ENCODE measurements at places on chromosomes 1 and 21.

GRCh38 chr1:117676615-117677130 is 70.8 kb downstream of the TENT5C start:
- no peak for DNase-seq

DNA sequence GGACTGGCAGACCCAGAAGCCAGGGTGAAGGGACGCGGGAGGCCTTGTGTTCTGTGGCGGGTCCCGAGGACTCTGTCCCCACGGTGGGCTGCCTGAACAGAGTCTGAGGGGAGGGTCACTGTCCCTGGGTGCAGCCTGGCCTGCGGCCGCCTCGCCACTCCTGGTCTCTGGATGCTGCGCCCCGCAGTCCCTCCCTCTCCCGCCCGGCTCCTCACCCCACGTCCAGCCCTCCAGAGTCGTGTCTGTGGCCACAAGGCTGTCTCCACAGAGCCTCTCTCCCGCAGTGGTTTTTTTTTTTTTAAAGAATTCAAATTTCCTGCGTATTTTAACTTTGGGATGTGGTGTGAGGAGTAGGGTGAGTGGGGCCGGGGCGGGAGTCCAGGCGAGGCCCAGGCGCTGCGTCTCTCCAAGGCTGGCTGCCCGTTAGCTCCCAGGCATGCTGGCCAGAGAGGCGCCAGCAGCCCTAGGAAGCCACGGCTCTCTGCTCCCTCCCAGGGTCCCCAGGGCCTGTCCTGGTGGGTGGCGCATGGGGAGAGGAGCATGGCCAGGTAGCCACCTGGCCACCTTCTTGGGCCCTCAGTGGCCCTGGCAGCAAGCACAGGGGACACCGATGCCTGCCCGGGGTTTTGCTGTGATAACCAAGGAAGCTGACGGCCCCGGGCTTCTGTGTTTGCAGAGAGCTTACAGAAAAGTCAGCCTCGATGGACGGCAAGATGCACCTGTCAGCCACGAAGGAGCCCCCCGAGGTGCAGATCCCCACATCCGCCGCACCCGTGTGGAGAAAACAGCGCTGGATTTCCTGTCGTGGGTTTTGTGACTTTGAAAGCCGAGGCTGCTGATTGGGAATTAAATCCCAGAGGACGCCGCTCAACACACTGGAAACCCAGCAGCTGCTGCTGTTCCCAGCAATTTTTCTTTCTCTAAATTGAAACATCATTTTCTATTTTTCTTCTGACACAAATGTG is 72.8 kb downstream of the MORN1 start:
- no peak for DNase-seq

DNA sequence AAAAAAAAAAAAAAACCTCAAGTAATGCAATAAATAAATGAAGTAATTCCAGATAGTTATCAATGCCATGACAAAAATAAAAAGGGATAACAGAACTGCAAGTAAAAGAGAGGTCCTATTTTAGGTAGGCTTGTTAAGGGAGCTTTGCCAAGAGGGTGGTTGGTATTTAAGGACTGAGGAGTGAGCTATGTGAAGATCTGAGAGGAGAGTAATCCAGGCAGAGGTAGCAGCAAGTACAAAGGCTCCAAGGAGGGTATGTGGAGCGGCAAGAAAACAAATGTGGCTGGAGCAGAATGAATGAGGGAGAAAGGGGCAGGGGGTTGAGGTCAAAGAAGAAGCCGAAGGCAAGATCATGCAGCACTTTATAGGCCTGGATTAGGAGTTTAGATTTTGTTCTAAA is 59.9 kb upstream of the CDC42BPA start:
- no peak for DNase-seq

- DNase-seq = peak; percentile 33
These were observed 74.9 kb upstream of the ANGPTL1 start for GRCh38 chr1:178945763-178946266.

Data from prostate gland (tissue), 2 donors.